Left ventricle myocardium inferior (tissue), 1 donor: ENCODE measurements at places on chromosomes 11 and 22. TPM values are rescaled to one million over a fixed set of nuclear protein-coding genes. Genes with fewer than 3 reads are reported as not detected.

LGALS12 gene
- 0.25 TPM for total RNA-seq

GRCh38 chr11:119578521-119579191 is 150.3 kb downstream of the NECTIN1 start:
- H3K27ac ChIP-seq = no peak overlapping the region
- H3K27me3 ChIP-seq = peaks cover 58% of the 10 kb centered on the region
- no peaks in the 10 kb centered on the region for H3K4me1 ChIP-seq
- H3K36me3 ChIP-seq = no peaks in the 10 kb centered on the region

GRCh38 chr11:119062779-119063178 is 4.8 kb upstream of the VPS11 start:
- no peak for DNase-seq
- no peaks in the 10 kb centered on the region for H3K27me3 ChIP-seq
- peak overlapping the region; percentile 3 for H3K27ac ChIP-seq
- peaks cover 40% of the 10 kb centered on the region for H3K4me1 ChIP-seq

RAPSN gene
- 2.2 TPM for total RNA-seq

DNA sequence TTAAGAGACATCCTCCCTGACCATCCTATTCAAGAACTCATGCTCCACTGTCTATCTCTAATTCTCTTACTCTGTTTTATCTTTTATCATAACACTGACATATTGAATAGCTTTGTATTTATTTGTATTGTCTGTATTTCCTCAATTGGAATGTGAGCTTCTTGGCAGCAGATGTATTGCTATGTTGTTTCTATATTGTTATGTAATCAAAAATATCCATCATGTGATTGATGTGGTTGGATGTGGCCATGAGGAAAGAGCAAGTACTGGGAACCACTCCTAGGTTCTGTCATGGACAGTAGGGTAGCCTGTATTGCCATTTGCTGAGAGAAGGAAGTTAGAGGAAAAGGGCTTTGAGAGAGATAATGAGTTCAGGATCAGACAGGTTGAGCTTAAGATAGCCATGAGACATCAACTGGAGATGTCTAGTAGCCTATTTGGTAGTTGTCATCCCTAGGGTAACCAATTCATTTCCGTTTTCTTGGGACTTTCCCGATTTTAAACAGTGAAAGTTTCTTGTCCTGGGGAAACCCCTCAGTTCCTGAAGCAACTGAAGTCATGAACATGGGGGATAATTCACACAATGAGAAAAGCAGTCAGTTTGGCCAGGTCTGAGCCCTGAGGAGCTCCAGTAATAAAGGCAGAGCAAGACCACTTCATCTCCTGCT is 404.5 kb downstream of the INSC start:
- no peaks in the 10 kb centered on the region for H3K36me3 ChIP-seq
- no peak overlapping the region for H3K27ac ChIP-seq
- H3K4me3 ChIP-seq = no peak overlapping the region
- DNase-seq = no peak
- H3K27me3 ChIP-seq = no peaks in the 10 kb centered on the region
- no peaks in the 10 kb centered on the region for H3K4me1 ChIP-seq

DNA sequence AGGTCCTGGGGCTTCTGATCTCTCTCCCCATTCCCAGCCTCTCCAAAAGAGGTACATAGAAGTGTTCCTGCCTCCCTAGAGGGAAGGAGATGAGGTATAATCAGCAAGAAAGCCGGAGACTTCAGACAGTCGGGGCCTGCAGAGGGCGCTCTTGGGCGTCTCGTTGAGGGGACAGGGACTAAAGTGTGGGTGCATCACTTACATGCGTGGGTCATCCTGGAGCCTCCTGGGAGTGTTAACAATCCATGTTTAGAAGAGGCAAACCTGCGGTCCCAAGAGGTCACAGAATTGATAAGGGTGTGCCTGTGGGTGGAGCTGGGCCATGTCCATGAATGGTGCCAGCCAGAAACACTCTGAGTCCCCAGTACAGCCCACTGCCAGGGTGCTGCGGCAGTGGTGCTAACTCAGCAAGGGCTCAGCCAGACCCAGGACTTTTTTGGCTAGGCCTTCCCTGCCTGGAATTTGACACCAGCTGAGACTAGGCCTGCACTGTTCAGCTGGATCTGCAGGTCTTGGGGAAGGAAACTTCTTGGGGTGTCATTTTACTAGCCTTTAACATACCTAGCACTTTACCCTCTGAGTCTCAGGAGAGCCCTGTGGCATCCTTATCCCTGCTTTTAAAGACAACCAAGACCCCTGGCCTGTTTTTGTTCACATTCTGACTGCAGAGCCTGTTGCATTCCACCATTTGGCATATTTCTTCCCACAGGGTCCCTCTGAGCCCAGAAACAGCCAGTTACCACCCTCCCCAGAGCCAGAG is 5.5 kb downstream of the YDJC start:
- H3K4me1 ChIP-seq = peaks cover 78% of the 10 kb centered on the region
- peak overlapping the region; percentile 56 for H3K27ac ChIP-seq
- peak; percentile 52 for DNase-seq

RSF1 gene
- total RNA-seq = 40.6 TPM

CARD16 gene
- 8.3 TPM for total RNA-seq

MADD gene
- total RNA-seq = 40.9 TPM

DNA sequence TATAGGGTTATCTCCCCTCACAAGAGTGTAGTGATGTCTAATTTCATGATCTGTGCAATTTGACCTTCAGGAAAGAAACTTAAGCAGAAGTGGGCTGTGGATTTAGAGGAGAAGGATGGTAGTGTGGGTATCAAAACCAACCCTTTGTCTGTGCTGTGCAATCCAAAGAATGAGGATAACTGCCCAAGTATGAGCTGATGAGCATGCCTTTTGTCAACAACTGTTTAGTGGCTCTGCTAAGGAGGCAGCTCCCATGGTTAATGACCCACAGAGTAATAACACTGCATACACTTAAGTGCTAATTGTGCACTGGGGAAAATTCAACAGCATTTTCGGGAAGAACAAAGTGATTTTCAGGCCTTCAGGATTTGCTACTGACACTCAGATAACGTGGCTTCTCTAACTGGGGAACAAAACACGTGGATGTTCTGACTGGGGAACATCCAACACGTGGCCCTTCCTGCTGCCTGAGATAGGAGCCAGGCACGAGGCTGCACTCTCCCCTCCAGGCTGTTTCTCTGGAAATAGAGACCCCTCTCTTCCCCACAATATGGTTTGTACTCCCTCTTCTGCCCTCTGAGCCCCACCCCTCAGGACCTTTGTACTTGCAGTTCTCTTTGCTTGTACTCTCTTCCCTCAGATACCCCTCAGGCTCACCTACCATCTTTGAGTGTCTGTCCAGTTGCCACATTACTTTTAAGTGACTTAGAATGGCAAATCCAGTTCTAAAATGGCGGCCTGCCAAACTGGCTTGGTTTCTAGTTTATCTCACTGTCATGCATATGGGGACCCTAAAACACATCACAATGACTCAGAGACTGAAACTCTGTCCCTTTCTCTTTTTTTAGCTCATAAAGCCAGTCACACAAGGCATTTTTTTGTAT is 234.9 kb upstream of the POU2AF2 start:
- H3K4me3 ChIP-seq = no peak overlapping the region
- H3K4me1 ChIP-seq = no peaks in the 10 kb centered on the region
- H3K36me3 ChIP-seq = no peaks in the 10 kb centered on the region
- no peak overlapping the region for H3K27ac ChIP-seq

GRCh38 chr11:33667819-33668467 is 32.7 kb downstream of the C11orf91 start:
- no peak for DNase-seq
- H3K36me3 ChIP-seq = no peaks in the 10 kb centered on the region
- no peak overlapping the region for H3K27ac ChIP-seq
- H3K27me3 ChIP-seq = no peaks in the 10 kb centered on the region
- no peaks in the 10 kb centered on the region for H3K4me1 ChIP-seq

- peak overlapping the region; percentile 30 for H3K27ac ChIP-seq
- peaks cover 17% of the 10 kb centered on the region for H3K27me3 ChIP-seq
- no peak overlapping the region for H3K4me3 ChIP-seq
These were observed 3.7 kb downstream of the SLC15A3 start for GRCh38 chr11:60948250-60948649.

- H3K27ac ChIP-seq = no peak overlapping the region
- H3K4me1 ChIP-seq = peaks cover 18% of the 10 kb centered on the region
- DNase-seq = no peak
- H3K4me3 ChIP-seq = peak overlapping the region; percentile 36
- H3K27me3 ChIP-seq = peaks cover 7% of the 10 kb centered on the region
These were observed 799 bp downstream of the CCDC88B start for GRCh38 chr11:64340671-64341335.

GRCh38 chr11:64804346-64805210 is 1.6 kb upstream of the MAP4K2 start:
- H3K27ac ChIP-seq = peak overlapping the region; percentile 96
- peaks cover 48% of the 10 kb centered on the region for H3K4me1 ChIP-seq
- no peaks in the 10 kb centered on the region for H3K27me3 ChIP-seq
- H3K36me3 ChIP-seq = peaks cover 29% of the 10 kb centered on the region
- peak overlapping the region; percentile 75 for H3K4me3 ChIP-seq
- DNase-seq = no peak

PAX6 gene
- not detected for total RNA-seq

GRCh38 chr22:18994701-18995326 is 58.7 kb upstream of the PRODH start:
- H3K27ac ChIP-seq = no peak overlapping the region
- H3K27me3 ChIP-seq = peaks cover 95% of the 10 kb centered on the region
- H3K36me3 ChIP-seq = no peaks in the 10 kb centered on the region
- no peak for DNase-seq
- no peaks in the 10 kb centered on the region for H3K4me1 ChIP-seq
- no peak overlapping the region for H3K4me3 ChIP-seq

DNA sequence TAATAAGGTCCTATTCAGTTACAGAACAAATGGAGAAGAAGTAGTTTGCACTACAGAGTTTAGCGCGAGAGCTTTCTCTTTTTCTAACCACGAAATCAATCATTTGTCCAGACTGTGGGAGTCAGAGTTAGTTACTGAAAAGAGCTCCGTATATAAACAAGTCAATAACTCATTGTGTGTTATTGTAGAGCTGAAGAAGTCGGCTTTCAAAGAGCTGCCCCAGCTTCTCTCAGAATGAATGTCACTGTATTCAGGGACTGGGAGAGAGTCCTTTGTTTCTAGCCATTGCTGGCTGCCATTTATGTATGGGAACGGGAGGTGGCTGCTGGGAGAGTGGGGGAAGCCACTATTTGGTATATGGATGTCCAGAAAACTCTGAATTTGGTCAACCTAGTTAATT is 227.8 kb downstream of the DCDC1 start:
- no peaks in the 10 kb centered on the region for H3K36me3 ChIP-seq
- no peak overlapping the region for H3K27ac ChIP-seq
- DNase-seq = no peak
- peaks cover 4% of the 10 kb centered on the region for H3K27me3 ChIP-seq
- no peaks in the 10 kb centered on the region for H3K4me1 ChIP-seq

GP1BB gene
- total RNA-seq = not detected

DNA sequence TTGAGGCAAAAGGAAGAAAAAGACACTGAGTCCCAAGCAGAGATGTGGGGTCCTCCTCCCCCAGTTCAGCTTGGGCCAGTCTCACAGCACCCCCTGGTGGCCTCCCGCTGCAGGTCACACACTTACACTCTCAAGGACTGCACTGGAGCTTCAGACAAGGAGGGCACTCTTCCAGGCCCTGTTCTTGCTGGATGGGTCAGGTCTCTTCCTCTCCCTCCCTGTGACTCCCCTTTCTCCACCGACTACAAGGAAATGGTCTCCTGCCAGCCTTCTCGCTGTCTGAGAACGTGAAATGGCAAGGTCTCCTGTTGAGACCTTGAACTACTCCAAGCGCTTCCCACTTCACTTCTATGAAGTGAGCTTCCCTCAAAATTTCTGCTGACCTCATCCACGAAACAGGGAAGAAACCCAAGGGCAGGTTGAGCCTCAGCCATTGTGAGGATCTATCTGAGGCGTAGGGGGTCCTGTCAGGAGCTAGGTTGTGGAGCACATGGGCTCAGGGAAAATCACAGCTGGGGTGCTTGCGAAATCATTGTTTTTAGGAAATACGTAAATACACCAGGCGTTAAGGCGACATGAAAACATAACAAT is 11.2 kb upstream of the IGLL1 start:
- no peak overlapping the region for H3K4me3 ChIP-seq
- H3K27ac ChIP-seq = no peak overlapping the region
- H3K36me3 ChIP-seq = no peaks in the 10 kb centered on the region
- H3K27me3 ChIP-seq = peaks cover 5% of the 10 kb centered on the region

- no peak overlapping the region for H3K4me3 ChIP-seq
- no peak for DNase-seq
- H3K4me1 ChIP-seq = no peaks in the 10 kb centered on the region
- H3K27me3 ChIP-seq = peaks cover 71% of the 10 kb centered on the region
- no peaks in the 10 kb centered on the region for H3K36me3 ChIP-seq
These were observed 74.7 kb upstream of the B3GAT1 start for GRCh38 chr11:134486704-134487103.

DNA sequence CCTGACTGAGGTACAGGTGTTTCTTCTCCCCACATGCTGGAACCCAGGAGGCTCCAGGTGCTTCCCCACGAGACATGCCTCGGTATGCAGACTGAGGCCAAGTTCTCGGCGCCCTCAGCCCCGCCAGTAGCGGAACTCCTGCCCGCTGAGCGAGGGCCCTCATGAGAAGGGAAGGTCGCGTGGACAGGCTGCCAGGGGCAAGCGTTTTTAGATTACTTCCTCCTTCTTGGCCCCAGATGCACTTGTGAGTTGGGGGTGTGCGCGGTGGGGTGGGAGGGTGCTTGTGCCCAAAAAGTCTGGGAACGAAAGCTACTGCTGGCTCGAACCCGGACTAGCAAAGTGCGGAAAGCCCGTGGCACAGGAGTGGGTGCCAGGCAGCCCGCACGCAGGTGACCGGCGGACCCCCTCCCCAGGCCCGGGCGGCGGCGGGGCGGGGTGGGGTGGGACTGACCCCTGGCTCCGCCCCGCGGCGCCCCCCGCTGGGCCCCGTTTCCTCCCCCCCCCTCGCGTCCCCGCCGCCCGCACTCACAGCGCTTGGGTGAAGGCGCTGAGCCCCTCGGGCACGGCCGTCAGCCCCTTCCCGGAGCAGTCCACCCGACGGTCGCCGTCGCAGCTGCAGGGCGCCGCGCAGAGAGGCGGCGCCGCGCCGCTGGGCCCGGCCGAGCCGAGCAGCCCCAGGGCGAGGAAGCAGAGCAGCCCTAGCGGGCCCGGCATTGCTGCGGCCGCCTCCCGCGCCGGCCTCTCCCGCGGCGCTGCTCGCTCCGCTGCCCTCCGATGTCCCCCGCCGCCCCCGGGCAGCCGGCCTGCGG is 797 bp downstream of the LGR4 start:
- DNase-seq = peak; percentile 38
- H3K27ac ChIP-seq = peak overlapping the region; percentile 96
- H3K27me3 ChIP-seq = no peaks in the 10 kb centered on the region
- H3K36me3 ChIP-seq = no peaks in the 10 kb centered on the region
- H3K4me1 ChIP-seq = peaks cover 43% of the 10 kb centered on the region
- H3K4me3 ChIP-seq = peak overlapping the region; percentile 85

DNA sequence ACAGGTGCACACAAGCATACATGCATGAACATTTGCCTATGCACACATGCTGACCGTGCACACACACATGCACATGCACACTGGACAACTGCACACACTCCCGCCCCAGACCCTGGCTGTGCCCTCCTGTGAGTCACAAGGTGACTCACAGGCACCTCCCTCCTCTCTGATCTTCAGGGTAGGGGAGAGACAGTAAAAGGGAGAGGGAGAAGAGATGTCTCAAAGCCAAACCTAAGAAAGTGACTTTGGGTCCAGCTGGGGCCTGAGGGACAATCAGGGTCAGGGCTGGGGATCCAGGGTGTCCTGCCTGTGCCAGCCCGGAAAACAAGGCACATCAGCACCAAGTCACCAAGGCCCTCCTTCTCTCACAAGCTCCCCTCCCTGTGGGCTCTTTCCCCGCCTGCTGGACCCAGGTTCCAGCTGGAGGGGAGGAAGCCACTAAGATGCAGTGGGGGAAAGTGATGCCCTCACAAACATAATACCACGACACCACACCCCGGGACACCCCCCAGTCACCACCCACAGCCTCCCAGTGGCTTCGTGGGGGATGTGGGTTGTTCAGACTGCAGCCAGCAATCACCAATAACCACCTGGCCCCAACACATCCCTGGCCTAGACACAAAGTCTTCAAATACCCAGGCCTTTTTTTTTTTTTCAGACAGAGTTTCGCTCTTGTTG is 39.3 kb downstream of the PDGFB start:
- H3K27me3 ChIP-seq = no peaks in the 10 kb centered on the region
- H3K4me1 ChIP-seq = peaks cover 15% of the 10 kb centered on the region
- no peak for DNase-seq
